Activated CD8-positive, alpha-beta T cell treated with anti-CD3 and anti-CD28 coated beads, Interleukin-2, amount 10 ng/mL, durations not matched to agents 7 days and 5 days (primary cell): ENCODE measurements at places on chromosomes 1 and 21.

DNA sequence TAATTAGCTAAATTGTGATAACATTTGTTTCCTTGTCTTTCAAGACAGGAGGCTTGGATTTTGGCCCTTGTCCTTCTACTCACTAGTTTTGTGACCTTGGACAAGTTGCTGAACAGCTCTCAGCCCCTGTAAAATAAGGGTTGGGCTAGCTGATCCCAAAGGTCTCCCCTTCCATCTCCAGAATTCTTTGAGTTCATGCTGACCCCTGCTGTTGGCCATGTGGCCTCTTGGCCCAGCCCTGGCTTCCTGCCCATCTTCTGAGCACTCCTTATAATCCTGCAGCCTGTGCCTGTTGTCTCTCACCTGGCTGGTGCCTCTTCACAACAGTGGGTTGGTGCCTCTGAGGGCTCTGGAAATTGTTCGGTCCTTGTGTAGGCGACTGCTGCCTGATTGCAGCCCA is 10.1 kb downstream of the PTGFRN start:
- H3K4me1 ChIP-seq = peaks cover 14% of the 10 kb centered on the region
- no peaks in the 10 kb centered on the region for H3K36me3 ChIP-seq
- H3K27ac ChIP-seq = no peak overlapping the region
- DNase-seq = no peak
- peaks cover 2% of the 10 kb centered on the region for H3K27me3 ChIP-seq
- H3K4me3 ChIP-seq = no peak overlapping the region

GRCh38 chr1:62417351-62417999 is 19.4 kb upstream of the USP1 start:
- H3K4me3 ChIP-seq = no peak overlapping the region
- no peak overlapping the region for H3K27ac ChIP-seq
- no peak for DNase-seq
- H3K4me1 ChIP-seq = no peaks in the 10 kb centered on the region
- peaks cover 6% of the 10 kb centered on the region for H3K27me3 ChIP-seq

DNA sequence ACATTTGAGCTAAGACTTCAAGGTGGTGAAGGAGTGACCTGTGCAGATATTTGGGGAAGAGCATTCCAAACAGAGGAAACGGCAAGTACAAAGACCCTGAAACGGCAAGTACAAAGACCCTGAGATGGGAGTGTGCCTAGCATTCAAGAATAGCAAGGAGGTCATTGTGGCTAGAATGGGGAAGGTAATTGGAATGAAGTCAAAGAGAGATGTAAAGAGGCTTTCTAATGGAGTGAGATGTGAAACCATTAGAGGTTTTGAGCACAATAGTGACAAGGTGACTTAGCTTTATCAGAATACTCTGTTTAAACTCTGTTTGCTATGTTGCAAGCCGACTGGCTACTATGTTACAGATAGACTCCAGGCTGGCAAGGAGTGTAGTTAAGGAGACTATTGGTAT is 4.4 kb downstream of the CDC7 start:
- H3K27ac ChIP-seq = no peak overlapping the region
- no peaks in the 10 kb centered on the region for H3K27me3 ChIP-seq
- H3K4me1 ChIP-seq = peaks cover 28% of the 10 kb centered on the region

DNA sequence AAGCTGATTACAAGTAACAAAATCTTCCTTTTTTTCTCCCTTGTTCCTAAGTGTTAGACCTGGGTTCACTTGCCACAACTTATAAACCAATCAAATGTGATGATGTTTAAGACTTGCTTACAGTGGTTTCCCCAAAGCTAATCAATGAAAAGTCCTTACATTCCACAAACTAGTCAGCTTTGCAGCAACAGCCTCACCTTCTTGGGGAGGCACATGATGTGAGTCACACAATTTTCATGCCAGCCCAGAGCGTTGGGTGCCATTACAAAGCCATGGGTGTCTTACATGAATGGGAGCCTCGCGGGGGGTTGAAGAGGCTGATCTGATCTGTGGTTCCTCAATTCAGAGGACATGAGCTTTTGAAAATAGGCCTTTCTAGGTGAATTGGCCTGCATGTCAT is 91.6 kb upstream of the UBE2U start:
- DNase-seq = no peak
- H3K27me3 ChIP-seq = peaks cover under 1% of the 10 kb centered on the region
- no peaks in the 10 kb centered on the region for H3K4me1 ChIP-seq
- no peak overlapping the region for H3K4me3 ChIP-seq
- no peaks in the 10 kb centered on the region for H3K36me3 ChIP-seq

DNA sequence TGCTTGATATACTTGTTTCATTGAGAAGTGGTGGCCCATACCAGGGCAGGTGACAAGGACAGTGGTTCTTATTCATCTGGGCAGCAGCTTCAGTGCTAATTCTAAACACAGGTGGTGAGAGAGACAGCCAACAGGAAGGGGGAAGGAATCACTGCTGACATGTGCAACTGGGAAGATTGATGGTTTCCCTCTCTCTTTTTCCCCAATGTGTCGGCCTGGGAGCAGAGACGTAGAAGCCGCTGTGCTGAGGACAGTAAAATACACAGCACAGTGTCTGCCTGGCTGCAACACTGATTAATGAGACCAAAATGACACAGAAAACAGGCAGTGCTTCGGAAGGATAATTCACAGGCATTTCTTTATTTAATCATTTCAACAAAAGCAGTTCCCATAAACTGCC is 48.8 kb downstream of the WARS2 start:
- no peak overlapping the region for H3K4me3 ChIP-seq
- no peak for DNase-seq
- H3K27ac ChIP-seq = no peak overlapping the region
- H3K4me1 ChIP-seq = no peaks in the 10 kb centered on the region
- no peaks in the 10 kb centered on the region for H3K36me3 ChIP-seq
- no peaks in the 10 kb centered on the region for H3K27me3 ChIP-seq

DNA sequence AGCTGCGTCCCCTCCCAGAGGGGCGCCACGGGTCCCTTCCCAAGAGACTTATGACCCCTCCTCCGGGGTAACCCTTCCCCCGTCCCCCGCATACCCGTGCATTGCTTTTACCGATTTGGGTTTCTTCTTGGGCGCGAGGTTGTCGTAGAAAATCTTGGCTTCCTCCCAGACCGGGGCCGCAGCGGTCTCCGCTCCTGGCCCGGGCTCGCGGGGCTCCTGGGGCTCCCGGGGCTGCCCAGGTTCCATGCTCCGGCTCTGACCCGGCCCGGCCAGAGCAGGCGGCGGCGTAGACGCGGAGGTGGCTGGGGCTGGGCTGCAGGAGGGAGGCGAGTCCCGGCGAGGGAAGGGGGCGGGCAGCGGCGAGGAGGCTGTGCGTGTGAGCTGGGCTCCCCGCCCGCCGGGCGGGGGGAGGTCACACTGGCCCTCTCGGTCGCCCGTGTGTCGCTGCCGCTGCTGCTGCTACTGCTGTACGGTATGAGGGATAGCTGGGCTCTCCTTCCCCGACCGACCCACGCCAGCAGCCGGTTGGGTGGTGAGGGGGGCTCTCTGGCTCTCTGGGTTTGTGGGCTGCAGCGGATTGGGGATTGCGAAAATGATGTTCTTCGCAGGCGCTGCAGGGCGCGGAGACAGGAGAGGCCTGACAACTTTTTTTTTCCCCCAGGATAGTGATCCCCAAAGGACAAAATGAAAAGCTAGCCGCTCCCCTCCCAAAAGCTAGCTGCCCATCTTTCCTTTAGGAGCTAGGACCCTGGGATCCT is at the start of gene NT5C1A:
Gene NT5C1A (minus strand): TSS at position 315 of the 758 bp plus-strand sequence. CDS start 69 bp downstream, at position 246.
- no peaks in the 10 kb centered on the region for H3K36me3 ChIP-seq
- no peak within 1 kb of the TSS for H3K27ac ChIP-seq
- peak; percentile 39 for DNase-seq
- peak within 1 kb of the TSS; percentile 34 for H3K4me3 ChIP-seq
- H3K4me1 ChIP-seq = peaks cover 16% of the 10 kb centered on the region
